Stimulated activated CD4-positive, alpha-beta T cell treated with anti-CD3 and anti-CD28 coated beads, TNF-alpha, amount 100 ng/mL, for 4 hours (primary cell): ENCODE measurements at places on chromosomes 13 and 19.
A peak's percentile ranks its signal among the peaks of the same experiment; 100 is the strongest.

DNA sequence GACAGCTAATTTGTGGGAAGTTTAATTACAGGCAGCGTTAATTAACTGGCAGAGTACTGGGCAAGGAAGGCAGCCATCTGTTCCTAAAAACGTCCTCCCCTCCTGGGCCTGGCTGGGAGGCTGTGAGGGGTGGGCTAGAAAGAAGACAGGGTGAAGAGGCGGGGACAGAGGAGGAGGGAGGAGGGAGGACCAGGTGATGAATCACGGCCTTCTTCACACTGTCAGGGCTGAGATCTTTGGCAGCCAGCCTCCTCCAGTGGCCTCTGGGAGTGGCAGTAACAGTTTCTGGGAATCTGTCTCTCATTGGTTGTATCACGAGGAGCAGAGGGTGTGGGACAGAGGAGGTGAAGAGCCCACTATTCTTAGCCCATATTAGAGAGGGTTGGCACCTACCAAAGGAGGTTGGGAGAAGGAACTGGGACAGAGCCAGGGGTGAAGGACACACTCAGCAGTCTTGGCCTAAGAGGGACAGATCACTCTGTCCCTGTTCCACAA lies 9.6 kb upstream of the ZNRF4 start:
- no peak for DNase-seq

DNA sequence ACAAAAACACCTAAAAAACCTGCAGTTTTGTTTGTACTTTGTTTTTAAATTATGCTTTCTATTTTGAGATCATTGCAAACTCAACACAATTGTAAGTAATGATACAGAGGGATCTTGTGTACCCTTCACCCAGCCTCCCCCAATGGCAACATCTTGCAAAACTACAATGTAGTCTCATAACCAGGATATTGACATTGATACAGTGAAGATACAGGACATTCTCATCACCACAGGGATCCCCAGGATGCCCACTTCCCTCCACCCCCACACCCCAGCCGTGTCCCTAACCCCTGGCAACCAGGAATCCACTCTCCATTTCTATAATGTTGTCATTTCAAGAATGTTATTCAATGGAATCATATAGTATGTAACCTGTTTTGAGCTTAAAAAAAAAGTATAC lies 10.3 kb upstream of the C5AR2 start:
- DNase-seq = no peak

DNA sequence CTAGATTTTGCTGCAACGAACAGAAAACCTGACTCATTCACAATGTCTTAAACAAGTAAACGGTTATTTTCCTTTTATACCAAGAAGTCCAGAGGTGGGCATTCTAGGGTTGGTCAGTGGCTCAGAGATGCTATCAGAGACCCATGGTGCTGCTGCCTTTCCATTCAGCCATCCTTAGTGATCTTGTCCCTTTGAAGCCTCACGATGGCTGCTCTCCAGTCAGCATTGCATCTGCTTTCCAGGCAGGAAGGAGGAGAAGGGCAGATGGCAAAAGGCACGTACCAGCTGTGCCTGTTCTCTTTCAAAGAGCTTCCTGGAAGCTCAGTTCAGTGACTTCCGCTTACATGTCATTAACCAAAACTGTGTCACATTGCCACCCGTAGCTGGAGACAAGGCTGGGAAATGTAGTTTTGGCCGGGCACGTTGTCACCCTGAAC lies 30.1 kb downstream of the WDFY2 start:
- peak; percentile 12 for DNase-seq

GRCh38 chr19:11278670-11279069 lies 16.3 kb upstream of the DOCK6 start:
- no peak for DNase-seq
